ENCODE measurements at places on chromosomes 2 and 18. TPM values are rescaled to one million over a fixed set of nuclear protein-coding genes. Genes with fewer than 3 reads are reported as not detected.
A peak's percentile ranks its signal among the peaks of the same experiment; 100 is the strongest.

The CTAGE1 gene
- total RNA-seq = not detected

The SP140 gene
- total RNA-seq = 1.0 TPM

DNA sequence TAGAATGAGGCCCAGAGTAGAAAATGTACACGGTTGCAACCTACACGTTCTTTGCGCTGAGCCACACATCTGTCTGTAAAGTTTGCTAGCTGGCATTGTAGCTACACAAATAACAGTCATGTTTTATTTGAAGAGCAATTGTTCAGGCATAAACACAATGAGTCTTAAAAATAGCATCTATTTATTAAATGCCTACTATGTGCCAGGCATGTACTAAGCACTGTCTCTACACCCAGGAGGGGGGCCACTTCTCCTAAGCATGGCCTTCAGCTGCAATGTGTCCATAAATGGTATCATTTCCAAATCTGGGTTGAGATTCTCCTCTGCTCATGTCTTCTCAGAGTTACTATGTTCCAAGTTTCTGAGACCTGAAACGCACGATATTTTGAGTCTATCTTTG, 156.1 kb upstream of the LMAN1 start:
- no peak overlapping the region for H3K4me3 ChIP-seq
- DNase-seq = no peak
- H3K27me3 ChIP-seq = peaks cover 5% of the 10 kb centered on the region
- no peaks in the 10 kb centered on the region for H3K4me1 ChIP-seq
- no peaks in the 10 kb centered on the region for H3K36me3 ChIP-seq
- no peak overlapping the region for H3K27ac ChIP-seq

The SPC25 gene
- 64.3 TPM for total RNA-seq

- peaks cover 41% of the 10 kb centered on the region for H3K27me3 ChIP-seq
- no peak overlapping the region for H3K27ac ChIP-seq
- no peaks in the 10 kb centered on the region for H3K36me3 ChIP-seq
- H3K4me3 ChIP-seq = no peak overlapping the region
Observed at GRCh38 chr2:23320058-23320457, 64.9 kb upstream of the KLHL29 start.

DNA sequence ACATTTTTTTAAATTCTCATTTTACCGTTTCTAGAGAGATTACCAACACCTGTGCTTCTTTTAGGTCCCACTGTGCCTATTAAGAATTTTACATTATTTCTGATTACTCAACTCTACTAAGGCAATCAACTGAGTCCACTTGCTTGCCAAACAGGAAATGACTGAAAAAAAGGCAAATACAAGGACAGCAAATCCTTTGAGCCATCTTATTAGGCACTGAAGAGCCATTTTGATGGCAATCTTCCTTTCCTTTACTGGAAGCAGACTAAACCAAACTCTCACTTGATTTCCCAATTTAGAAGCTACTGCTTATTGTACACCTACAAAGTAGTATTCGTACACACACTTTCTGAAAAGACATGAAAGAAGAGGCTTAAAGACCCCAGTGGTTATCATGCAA, 121.4 kb upstream of the COL3A1 start:
- no peaks in the 10 kb centered on the region for H3K36me3 ChIP-seq
- DNase-seq = peak; percentile 87
- no peaks in the 10 kb centered on the region for H3K27me3 ChIP-seq
- H3K4me1 ChIP-seq = peaks cover 38% of the 10 kb centered on the region
- no peak overlapping the region for H3K4me3 ChIP-seq

- H3K36me3 ChIP-seq = no peaks in the 10 kb centered on the region
- H3K4me1 ChIP-seq = no peaks in the 10 kb centered on the region
- H3K4me3 ChIP-seq = no peak overlapping the region
- no peaks in the 10 kb centered on the region for H3K27me3 ChIP-seq
- no peak overlapping the region for H3K27ac ChIP-seq
- DNase-seq = peak; percentile 14
Observed at GRCh38 chr2:100603948-100604633, 41.3 kb downstream of the PDCL3 start.

GRCh38 chr2:170929686-170930050, 615 bp downstream of the GORASP2 start:
- H3K4me1 ChIP-seq = peaks cover 22% of the 10 kb centered on the region
- H3K27me3 ChIP-seq = no peaks in the 10 kb centered on the region
- peak overlapping the region; percentile 89 for H3K4me3 ChIP-seq
- peak; percentile 38 for DNase-seq
- H3K27ac ChIP-seq = peak overlapping the region; percentile 94

GRCh38 chr2:159797225-159797542, 824 bp downstream of the CD302 start:
- no peak overlapping the region for H3K27ac ChIP-seq
- DNase-seq = no peak
- peaks cover 36% of the 10 kb centered on the region for H3K27me3 ChIP-seq
- H3K4me3 ChIP-seq = peak overlapping the region; percentile 44

DNA sequence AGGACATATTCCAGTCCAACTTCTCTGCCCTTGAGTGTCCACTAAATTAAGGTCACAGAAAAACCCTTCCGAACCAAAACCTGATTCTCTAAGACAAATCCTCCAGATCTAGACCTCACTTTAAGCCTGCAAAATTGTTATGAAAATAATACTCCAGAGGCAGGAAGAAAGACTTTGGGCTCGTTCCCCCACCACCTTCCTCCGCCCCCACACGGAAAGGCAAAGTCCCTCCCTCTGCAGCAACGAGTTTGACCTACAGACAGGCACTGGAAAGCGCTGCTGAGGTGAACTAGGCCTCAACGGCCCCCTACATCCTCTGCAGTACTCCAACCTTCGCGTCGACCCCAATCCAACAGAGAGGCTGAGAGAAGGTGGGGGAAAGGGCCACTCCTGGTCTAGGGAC, 808 bp downstream of the ATP5MC3 start:
- peak; percentile 45 for DNase-seq
- peak overlapping the region; percentile 89 for H3K27ac ChIP-seq
- H3K27me3 ChIP-seq = no peaks in the 10 kb centered on the region
- H3K36me3 ChIP-seq = peaks cover 40% of the 10 kb centered on the region
- peaks cover 15% of the 10 kb centered on the region for H3K4me1 ChIP-seq
- peak overlapping the region; percentile 94 for H3K4me3 ChIP-seq

- H3K36me3 ChIP-seq = no peaks in the 10 kb centered on the region
- H3K4me3 ChIP-seq = no peak overlapping the region
Observed at GRCh38 chr2:98454500-98455235, 10.0 kb downstream of the INPP4A start.

The SLC14A1 gene
- not detected for total RNA-seq

- H3K4me1 ChIP-seq = no peaks in the 10 kb centered on the region
- no peak overlapping the region for H3K27ac ChIP-seq
- H3K27me3 ChIP-seq = no peaks in the 10 kb centered on the region
- H3K36me3 ChIP-seq = no peaks in the 10 kb centered on the region
- no peak overlapping the region for H3K4me3 ChIP-seq
Observed at GRCh38 chr2:237943395-237944094, 23.3 kb upstream of the UBE2F start.

GRCh38 chr2:18496516-18496915, 63.9 kb downstream of the RDH14 start:
- DNase-seq = no peak
- H3K36me3 ChIP-seq = no peaks in the 10 kb centered on the region
- no peak overlapping the region for H3K4me3 ChIP-seq
- H3K4me1 ChIP-seq = no peaks in the 10 kb centered on the region
- H3K27me3 ChIP-seq = no peaks in the 10 kb centered on the region

DNA sequence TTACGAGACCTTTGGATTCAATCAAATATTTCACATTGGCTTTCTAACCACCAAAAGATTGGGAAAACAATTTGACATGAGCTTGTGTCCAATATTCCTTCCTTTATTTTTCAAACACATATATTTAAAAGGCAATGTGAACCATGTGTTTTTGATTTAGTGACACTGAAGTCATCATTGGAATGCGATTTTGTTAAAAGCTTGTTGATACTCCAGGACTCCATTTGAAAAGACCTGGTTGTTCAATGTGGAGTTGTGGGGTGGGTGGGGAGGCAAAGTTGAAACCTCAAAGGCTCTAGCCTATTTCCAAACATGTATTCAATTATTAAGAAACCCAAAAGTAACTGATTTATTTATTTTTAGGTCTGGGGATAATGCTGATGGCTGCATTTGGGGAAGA, 114.1 kb upstream of the TRIB2 start:
- no peak overlapping the region for H3K4me3 ChIP-seq
- H3K27me3 ChIP-seq = no peaks in the 10 kb centered on the region
- H3K36me3 ChIP-seq = no peaks in the 10 kb centered on the region
- H3K27ac ChIP-seq = no peak overlapping the region
- DNase-seq = no peak
- peaks cover 20% of the 10 kb centered on the region for H3K4me1 ChIP-seq

DNA sequence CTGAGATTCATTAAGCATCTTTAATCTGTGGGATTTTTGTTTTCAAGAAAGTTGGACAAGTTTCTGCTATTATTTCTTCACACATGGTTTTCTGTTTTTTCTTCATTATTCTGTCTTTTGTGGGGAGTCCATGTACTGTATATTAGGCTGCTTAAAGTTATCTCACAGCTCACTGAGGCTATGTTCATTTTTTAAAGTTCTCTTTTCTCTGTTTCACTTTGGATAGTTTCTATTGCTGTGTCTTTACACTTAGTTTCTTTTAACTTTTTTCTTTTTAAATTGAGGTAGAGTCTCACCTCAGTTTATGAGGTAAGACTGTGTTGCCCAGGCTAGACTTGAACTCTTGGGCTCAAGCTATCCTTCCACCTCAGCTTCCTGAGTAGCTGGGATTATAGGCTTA, 8.6 kb downstream of the OSBPL6 start:
- peaks cover 70% of the 10 kb centered on the region for H3K4me1 ChIP-seq
- no peak overlapping the region for H3K27ac ChIP-seq
- H3K36me3 ChIP-seq = no peaks in the 10 kb centered on the region

The POTEC gene
- total RNA-seq = not detected

DNA sequence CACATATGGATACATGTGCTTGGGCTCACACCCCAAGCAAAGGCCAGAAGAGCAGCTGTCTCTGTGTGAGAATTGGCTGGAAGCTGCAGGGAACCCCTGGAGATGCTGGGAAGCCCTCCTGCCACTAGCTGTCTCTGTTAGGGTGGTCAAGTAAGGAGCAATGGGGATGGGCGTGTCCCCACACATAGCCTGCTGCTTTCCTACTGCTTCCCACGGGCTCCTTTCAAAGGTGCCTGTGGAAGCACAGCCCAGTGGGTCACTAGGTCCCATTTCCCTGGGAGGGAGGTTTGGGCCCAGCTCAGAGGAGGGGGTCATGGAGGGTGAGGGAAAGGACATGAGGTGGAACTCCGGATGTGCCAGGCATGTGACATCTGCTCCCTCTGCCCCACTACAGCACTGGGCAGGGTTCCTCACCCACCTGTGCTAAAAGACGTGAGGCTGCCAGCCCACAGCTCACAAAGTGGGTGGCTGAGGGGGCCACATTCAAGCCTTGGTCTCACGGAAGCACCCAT, 24.4 kb upstream of the MAL start:
- H3K27me3 ChIP-seq = no peaks in the 10 kb centered on the region
- no peak overlapping the region for H3K4me3 ChIP-seq
- no peaks in the 10 kb centered on the region for H3K36me3 ChIP-seq
- no peak overlapping the region for H3K27ac ChIP-seq

The KIAA2012 gene
- total RNA-seq = 0.13 TPM

DNA sequence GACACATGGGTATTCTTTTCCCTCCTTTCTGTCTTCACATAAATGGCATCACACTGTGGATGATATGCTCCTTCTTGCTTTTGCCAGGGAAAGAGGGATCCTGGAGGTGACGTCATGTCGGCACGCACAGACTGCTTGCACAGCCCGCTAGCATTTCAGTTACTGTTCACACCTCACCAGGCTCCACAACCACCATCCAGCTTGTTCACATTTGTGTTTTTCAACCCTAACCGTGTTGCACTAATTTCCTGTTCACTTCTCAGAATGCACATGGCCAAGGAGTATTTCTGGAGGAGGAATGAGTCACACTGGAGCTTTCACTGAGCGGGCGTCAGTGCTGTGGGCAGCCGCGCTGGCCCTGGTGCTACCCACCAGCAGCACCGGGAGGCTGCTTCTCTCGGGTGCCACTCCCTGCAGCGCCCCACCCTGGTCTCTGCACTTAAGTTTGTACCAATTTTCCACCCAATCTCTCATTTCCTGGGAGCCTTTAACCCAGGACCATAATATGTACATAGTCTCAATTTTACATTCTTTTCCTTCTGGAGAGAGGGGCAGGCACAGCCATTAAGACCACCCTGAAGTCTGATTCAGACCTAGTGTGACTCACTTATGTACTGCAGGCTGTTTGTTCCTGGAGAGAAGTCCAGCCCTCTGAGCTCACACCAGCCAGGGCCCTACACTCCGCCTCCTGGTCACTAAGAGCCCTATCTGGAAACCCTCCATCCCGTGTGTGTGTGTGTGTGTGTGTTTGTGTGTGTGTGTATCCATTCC, 65.1 kb downstream of the MBP start:
- H3K27me3 ChIP-seq = no peaks in the 10 kb centered on the region
- H3K4me3 ChIP-seq = no peak overlapping the region
- H3K27ac ChIP-seq = no peak overlapping the region
- no peaks in the 10 kb centered on the region for H3K36me3 ChIP-seq
- DNase-seq = peak; percentile 7

GRCh38 chr2:176189681-176190641, 1.5 kb downstream of the HOXD1 start:
- H3K27me3 ChIP-seq = peaks cover 42% of the 10 kb centered on the region
- no peak overlapping the region for H3K27ac ChIP-seq
- no peak for DNase-seq
- H3K4me3 ChIP-seq = no peak overlapping the region
- peaks cover 11% of the 10 kb centered on the region for H3K4me1 ChIP-seq
- H3K36me3 ChIP-seq = no peaks in the 10 kb centered on the region

DNA sequence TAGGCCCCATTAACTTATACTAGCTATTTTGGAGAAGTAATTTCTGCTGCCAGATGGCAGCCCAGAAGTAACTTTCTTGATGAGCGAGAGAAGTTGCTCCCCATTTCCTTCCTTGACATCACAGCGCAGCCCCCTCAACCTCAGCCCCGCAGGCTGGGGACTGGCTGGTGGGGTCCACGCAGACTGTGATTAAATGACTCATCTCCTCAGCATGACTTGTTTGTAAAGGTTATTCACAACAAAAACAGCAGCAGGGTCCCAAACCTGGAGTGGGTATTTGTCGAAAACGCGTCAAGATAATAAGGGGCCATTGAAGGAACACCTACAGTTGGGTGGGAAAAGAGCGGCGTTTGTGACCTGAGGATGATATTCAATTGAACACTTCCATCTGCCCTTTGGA, 120.6 kb downstream of the TXNL1 start:
- no peak overlapping the region for H3K27ac ChIP-seq
- H3K36me3 ChIP-seq = no peaks in the 10 kb centered on the region
- no peak overlapping the region for H3K4me3 ChIP-seq
- no peaks in the 10 kb centered on the region for H3K27me3 ChIP-seq

The NFE2L2 gene
- 72.7 TPM for total RNA-seq

The CFAP65 gene
- total RNA-seq = 0.83 TPM

DNA sequence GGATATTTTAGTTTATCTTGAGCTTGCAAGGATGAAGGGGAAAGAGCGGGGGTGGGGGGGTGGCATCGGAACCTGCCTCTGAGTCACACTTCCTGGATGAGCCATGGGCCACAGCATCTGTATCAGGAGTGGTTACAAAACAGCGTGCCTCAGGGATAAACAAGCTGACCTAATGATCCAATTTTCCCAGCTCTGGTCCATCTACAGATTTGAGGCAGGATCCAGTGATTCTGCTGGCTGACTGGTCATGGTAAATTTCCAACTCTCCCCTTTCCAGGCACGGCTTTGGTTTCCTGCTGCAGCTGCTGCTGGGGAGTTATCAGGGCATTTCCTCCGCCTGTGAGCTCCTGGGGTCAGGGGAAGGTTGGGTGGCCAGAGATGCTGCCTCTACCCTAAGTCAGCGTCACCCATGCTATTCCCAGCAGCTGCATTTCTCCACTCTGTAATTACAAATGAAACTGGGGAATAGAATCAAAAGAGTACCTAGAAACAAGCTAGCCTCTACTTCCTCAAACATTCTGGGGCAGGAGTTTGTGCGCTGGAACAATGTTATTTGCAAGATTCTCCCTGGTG, 4.7 kb upstream of the HPCAL1 start:
- peak; percentile 62 for DNase-seq
- no peaks in the 10 kb centered on the region for H3K27me3 ChIP-seq

The TIA1 gene
- total RNA-seq = 197 TPM

Data from A673 (cell line).